ENCODE measurements at places on chromosomes 11 and 22.

- no peak for DNase-seq
Measured at GRCh38 chr11:86749376-86749775, 51.0 kb upstream of the PRSS23 start.

DNA sequence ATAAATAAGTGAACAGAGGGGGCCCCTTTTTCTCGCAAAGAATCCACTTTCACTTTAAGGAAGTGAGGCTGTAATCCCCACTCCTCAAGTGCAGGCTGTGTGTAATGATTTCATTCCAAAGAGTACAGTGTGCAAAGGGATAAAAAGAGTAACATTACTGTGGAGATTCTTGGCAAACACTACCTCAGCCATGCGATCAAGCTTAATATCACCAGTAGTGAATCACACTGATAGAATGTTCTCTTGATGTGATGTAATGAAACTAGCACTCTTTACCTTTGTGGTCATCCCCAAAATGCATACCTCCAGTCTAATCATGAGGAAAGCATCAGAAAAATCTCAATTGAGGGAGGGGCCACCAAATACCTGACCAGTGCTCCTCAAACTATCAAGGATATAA is 246.1 kb upstream of the CHORDC1 start:
- no peak for DNase-seq

- no peak for DNase-seq
Measured at GRCh38 chr22:46036558-46037408, 59.8 kb upstream of the WNT7B start.

DNA sequence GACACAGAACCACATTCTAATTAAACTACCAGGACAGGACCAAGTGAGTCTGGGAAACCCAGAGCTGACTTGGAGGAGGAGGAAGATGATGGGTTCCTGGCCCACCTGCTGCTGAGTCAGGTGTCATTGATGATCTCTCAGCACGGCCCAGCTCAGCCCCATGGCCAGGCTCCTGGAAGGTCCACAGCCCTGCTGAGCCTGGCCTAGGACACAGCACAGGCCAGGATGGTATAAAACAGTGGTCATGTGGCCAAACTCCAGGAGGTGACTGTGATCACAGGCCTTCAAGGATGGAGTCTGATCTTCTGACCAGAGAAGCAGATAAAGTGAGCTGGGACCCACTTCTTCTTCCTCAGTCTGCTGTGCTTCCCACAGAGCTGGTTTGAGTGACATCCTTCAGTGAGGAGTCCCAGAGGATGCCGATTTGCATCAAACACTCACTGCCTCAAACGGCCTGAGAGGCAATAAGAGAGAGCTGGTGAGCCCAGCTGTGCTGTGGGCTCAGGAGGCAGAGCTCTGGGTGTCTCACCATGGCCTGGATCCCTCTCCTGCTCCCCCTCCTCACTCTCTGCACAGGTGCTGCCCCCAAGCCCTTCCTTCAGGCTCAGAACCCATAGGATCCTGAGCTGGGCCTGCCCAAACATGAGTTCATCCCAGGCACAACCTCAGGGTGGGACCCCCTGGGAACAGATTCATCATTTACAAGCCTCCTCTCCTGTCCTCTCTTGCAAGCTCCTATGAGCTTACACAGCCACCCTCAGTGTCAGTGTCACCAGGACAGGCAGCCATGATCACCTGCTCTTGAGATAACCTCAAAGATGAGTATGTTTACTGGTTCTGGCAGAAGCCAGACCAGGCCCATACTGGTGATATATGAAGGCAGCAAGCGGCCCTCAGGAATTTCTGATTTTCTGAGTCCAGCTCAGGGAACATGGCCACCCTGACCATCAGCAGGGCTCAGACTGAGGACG is 37.7 kb upstream of the IGLL5 start:
- DNase-seq = no peak

DNA sequence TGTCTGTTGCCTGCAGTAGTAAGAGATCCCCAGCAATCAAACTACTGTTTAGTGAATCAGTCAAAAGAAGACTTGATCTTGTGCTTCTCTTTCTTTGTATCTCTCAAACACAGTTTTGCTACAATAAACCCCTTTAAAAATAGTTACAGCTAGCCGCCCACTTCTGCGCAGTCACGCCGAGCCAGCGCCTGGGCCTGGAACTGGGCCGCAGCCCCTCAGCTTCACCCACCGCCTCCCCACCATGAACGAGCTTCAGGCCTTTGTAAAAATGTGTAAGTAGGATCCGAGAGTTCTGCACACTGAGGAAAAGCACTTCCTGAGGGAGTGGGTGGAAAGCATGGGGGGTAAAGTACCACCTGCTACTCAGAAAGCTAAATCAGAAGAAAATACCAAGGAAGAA is 60.5 kb downstream of the CWC15 start:
- DNase-seq = no peak

DNA sequence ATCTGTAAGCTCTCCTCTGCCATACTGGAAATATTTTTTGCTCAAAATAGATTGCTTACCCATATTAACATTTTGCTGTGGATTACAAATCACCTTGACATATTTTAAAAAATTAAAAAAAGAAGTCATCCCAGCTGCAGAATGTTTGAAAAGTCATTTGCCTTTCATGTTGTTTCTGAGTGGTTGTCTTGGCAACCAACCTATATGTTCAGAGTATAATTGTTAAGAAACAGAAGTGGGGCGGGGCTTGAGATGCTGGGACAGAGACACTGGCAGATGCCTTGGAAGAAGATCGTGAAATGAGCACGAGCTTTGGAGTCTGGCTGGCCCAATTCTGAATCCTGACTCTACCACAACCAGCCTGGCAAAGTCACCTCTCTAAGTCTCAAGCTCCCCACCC is 348.2 kb downstream of the LARGE1 start:
- DNase-seq = no peak

GRCh38 chr11:126465573-126466188 is 110.2 kb downstream of the ST3GAL4 start:
- no peak for DNase-seq

DNA sequence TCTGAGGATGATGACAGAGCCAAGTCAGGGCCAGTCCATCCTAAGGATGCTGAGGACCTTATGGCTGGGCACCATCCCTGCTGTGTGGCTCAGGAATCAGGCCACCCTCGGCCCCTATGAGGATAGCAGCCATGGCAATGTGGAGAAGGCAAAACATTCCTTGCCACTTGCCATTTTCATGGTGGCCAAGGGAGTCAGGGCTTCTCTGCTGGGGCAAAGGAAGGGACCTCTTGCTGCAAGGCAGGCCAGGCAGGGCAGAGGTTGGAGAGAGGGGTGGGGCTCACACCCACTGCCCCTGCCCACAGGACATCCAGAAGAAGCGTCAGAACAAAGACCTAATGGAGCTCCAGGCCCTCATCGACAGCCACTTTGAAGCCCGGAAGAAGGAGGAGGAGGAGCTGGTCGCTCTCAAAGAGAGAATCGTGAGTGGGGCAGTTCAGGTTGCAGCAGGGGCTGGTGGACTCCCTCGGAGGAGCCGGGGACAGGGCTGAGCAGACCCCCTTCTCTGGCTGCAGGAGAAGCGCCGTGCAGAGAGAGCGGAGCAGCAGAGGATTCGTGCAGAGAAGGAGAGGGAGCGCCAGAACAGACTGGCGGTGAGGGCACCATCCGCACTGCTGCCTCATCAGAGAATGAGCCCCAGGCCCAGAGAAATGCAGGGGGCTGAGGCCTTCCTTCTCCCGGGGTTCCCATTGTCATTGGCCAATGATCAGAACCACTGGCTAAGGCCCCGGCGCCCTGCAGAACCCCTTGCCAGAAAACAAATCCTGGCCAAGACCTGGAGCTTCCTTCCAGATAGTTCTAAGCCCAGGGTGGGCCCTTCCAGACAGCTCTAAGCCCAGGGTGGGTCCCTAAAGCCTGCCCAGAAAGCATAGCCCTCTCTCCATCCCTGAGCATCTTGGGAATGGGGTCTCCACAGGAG is 13.5 kb upstream of the MRPL23 start:
- no peak for DNase-seq

DNA sequence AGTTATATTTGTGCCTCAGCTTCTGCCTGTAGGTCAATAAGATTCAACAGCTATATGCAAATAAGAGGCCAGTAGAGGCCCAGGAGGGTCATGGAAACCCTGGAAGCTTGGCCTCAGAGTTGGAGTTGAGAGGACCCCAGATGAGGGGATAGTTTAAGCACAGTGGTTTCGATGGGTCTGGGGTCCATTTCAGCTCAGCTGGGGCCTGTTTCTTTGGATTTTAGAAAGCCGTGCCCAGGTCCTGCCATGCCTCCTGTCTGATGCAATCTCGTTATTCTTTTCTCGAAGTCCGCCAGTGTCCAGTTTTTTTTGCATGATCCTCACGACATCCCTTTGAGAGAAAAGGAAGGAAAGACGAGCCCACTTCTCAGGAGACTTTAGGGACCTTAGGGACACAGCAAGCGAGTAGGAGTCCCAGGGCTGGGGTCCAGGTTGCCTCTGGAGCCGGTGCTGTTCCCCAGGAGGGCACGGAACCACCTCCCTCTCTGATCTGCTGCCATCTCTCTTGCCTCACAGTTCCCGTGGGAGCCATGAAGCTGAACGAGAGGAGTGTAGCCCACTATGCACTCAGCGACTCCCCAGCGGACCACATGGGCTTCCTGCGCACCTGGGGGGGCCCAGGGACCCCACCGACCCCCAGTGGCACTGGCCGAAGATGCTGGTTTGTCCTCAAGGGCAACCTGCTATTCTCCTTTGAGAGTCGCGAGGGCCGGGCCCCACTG is 2.6 kb upstream of the SMDT1 start:
- DNase-seq = no peak

GRCh38 chr11:71339396-71339881 is 87.1 kb upstream of the SHANK2 start:
- DNase-seq = no peak

DNA sequence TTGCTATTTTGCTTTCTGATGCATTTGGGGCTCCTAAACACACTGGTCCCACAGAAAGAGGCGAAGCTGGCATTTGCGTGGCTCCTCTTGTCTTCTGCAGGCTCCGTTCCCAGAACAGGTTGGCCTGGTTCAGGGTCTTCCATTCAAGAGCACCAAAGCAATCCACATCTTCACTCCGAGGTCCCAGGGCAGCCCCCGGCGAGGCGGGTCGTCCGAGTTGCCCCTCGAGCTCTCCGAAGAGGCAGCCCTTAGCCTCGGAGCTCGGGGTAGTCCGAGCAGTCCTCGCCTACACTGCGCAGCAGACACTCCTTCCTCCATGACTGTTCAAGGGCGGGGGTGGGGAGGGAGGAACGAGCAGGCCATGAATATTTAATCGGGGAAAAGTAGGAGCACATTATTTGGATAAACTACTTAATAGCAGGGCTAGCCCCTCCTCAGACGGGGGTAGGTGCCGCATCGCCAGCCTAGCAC is 321.3 kb downstream of the BLID start:
- no peak for DNase-seq

DNA sequence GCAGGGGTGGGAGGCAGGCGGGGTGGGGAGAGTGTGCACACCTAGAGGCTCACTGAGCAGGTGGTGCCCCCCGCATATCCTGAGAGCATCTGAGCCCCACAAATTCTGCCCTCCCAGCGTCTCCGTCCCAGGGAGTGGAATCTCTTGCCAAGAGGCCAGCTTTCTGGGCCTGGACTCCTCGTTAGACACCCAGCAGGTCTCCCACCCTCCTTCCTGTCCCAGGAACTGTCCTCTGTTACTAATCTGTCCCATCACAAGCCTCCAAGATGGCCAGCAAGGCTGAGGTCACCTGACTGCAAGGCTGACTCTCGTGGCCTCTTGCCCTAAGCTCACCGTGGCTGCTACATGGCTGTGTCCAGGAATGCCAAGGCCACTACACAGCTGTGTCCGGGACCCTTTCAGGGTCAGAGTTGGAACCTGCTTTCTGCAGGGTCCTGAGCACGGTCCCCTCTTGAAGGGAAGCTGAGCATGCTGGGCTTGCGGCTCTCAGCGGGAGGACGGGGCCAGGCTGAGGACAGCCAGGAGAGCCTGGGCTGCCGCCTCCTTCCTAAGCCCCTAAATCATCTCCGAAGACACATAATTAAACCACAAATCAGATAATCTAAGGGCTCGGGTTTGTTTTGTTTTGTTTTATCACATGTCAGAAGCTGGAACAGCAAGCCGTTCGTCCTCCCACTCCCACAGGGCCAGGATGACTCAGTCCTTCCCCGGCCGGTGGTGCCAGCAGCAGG is 1327.3 kb downstream of the TBC1D22A start:
- DNase-seq = no peak

DNA sequence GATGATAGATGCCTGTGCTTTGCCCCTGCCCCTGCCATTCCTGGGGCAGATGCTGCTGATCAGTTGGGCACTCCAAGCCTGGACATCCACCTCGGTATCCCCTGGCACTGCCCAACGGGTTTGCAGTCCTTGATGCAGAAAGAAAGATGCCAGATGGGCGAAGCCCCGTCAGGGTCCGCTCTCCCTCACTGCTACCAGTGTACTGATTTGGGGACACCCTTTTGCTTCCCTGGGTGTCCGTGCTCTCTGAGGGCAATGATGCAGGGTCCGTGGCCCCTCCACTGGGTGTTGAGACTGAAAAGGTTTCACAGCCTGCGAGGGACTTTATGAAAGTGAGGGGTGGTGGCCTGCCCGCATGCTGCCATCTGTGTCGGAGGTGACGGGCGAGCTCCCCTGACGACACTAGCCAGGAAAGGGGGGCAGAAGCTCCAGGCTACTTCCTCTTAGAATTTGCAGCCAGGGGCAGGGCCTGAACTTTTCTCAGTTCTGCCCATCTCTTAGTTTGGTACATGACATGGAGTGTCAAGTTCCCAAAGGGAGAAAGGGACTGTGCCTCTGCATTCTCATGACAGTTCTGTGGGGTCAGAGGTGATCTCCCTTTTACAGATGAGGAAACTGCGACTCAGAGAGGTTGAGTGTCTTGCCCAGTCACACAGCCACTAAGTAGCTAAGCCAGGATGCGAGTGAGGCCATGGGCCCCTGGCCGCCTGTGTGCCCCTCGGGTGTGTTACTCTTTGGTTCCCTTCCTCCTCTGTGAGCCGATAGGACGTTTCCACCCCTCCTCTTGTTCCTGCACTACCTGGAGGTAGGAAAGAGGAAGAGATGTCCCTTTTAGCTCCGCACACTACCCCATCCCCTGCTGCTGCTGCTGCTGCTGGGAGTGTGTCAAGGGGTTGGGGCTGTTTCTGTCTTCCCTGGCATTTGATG is 96.6 kb downstream of the BCR start:
- DNase-seq = no peak

DNA sequence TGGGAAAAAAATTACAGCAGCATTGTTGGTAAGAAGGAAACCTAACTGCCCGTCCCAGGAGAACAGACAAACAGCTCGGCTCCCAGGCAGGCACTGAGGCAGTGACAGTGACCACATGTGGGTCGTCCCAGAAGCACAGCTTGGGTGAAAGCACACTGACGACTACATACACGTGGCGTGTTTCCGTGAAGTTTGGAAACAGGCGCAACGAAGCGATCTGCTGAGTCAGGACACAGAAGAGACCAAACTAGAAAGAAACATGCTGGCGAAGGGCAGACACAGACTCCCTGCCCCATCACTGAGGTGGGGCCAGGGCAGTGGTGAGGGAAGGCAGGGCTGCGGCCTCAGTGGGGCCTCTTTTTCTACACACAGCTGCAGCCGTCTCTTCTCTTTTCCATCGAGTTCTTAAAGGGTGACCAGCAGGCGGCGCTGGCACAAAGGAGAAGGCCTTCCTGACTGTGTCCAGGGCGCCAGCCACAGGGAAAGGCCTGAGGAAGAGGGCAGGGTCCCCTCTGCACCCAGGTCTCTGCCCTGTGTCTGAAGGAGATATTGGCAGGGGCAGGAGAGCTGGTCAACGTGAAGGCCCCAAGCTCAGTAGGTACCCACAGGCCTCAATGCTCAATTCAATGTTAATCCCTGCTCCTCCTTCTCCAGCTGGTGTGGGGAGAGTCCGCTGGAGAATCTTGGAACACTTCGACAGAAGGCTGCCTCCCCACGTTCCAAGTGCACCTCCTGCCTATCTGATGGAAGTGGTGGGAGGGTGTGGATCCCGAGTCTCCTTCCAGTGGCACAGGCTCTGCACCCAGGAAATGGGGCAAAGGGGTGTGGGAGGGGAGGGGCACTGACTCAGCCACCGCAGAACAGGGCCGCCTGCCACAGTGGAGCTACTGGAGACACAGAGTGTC is 19.9 kb downstream of the CARS1 start:
- peak; percentile 66 for DNase-seq

Data from CD14-positive monocyte (primary cell).